NCI-H748 treated with DMSO at 0.1 percent for 48 hours (cell line): ENCODE measurements at places on chromosomes 1 and 21.

DNA sequence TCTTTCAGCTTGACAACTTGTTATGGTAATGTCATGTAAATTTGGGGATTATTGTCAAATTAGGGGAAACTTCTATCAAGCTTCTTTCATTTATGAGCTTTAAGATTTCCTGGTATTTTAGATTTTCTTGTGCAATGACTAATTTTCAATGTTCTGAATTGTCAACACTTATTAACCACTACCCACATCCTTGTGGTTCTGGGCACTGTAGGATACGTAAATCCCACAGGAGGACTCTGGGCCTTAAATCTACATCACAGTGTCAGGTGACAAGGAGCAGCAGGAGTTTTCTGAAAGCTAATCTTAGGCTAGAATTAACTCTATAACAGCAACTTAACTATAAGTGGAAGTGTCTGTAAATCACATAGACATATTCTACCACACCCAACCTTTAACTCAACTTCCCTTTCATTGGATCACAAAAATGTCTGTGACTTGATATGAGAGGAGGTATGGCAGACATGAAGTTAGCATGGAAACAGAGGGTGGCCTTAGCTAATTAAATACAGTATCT is 397.7 kb downstream of the HLX start:
- DNase-seq = no peak

- peak; percentile 6 for DNase-seq
Measured at GRCh38 chr21:25733859-25734653, 648 bp downstream of the ATP5PF start.

- no peak for DNase-seq
Measured at GRCh38 chr1:160558660-160559380, 20.5 kb downstream of the CD84 start.

DNA sequence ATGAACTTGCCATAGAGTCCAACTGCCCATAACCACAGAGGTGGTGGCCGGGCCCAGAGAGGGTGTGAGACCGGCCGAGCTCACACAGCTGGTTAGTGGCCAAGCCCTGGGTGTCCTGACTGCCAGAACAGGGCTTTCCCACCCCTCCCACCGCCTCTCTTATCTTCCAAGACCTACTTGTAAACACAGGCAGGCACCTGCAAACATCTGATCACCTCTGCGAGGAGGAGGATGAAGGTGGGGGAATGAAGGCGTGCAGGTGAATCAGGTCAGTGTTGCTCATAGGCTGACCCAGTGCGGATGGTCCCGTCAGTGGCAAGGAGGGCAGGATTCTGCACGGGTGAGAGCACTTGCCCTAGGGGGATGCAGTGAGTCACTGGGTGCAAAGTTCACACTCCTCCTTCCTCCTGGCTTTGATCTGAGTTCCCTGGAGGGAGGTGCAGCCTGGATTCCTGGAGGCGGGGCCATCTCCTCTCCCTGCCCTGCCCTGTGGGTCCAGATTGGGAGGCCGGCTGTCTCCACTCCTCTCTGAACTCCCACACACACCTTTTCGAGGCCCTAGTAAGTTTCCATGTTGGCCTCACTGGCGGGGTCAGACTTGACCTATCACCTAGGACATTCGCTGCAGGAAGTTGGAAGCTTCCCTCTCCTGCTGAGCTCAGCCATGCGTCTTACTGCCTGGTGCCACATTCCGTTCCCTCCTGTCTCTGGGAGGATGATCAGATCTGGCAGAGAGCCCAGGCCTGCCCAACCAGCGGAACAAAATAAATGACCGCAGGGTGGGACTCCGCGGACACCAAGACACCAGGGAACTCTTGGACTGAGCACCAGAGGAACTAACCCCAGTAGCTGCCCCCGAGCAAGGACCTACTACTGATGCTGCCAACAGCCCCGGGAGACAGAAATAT is 7.3 kb downstream of the UQCRHL start:
- peak; percentile 30 for DNase-seq

- no peak for DNase-seq
Measured at GRCh38 chr21:15437883-15438282, 291.9 kb upstream of the USP25 start.

- DNase-seq = no peak
Measured at GRCh38 chr1:186905561-186905960, 76.8 kb downstream of the PLA2G4A start.

GRCh38 chr1:23745515-23745914 is 2.2 kb downstream of the ELOA start:
- no peak for DNase-seq

- no peak for DNase-seq
Measured at GRCh38 chr21:44347911-44348451, 5.4 kb upstream of the TRPM2 start.

- no peak for DNase-seq
Measured at GRCh38 chr1:153228491-153228890, 11.1 kb downstream of the PRR9 start.

DNA sequence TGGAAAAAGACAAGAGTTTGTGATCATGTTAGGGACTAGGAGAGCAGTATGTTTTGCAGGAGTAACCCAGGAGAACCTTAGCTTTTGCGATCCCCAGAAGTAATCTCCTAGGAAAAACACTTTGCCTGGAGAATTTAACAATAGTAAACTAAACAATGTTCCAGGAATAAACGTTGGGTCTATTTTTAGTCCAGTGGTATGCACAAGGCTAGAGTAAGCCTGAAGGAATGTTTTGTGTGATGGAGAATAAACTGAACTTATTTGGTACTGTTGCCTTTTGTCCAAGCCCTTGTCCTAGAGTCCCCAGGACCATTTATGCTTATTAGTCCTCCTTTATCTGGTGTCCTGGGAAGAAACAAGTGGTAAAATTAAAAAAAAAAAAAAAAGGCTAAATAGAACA is 28.7 kb upstream of the RGS5 start:
- DNase-seq = no peak

GRCh38 chr1:247924868-247925267 is at the start of gene OR2AJ1:
Gene OR2AJ1 (plus strand): TSS chr1:247924889. CDS start chr1:247933769, 8,880 bp downstream.
- DNase-seq = no peak

GRCh38 chr1:10665226-10665625 is 131.2 kb downstream of the CASZ1 start:
- no peak for DNase-seq

- DNase-seq = no peak
Measured at GRCh38 chr1:32771561-32772280, 45.4 kb downstream of the YARS1 start.

DNA sequence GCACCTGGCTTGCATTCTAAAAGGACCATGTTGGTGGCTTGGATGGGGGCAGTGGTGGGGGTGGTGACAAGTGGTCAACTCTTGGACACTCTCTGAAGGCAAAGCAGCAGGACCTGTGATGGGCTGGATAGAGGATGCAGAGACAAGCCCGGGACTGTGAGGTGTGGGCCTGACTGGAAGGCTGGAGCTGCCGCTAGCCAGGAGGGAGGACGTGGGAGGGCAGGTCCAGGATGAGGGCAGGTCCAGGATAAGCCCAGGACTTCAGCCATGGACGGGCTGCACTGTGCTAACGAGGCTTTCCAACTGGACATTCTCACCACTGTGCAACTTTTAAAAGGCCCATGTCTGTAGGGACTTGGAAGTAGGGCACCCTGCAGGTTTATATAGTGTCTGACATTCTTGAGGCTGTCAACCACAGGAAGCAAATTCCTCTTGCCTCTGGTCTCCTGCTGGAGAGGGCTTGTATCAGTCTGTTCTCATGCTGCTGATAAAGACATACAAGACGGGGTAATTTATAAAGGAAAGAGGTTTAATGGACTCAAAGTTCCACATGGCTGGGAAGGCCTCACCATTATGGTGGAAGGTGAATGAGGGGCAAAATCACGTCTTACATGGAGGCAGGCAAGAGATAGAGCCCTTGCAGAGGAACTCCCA is 8.3 kb upstream of the C1orf167 start:
- no peak for DNase-seq

GRCh38 chr1:28078680-28079626 is 9.5 kb downstream of the EYA3 start:
- DNase-seq = no peak

GRCh38 chr1:221783936-221784335 is 42.0 kb upstream of the DUSP10 start:
- no peak for DNase-seq

GRCh38 chr1:18183533-18183932 is 75.9 kb downstream of the IGSF21 start:
- DNase-seq = no peak

DNA sequence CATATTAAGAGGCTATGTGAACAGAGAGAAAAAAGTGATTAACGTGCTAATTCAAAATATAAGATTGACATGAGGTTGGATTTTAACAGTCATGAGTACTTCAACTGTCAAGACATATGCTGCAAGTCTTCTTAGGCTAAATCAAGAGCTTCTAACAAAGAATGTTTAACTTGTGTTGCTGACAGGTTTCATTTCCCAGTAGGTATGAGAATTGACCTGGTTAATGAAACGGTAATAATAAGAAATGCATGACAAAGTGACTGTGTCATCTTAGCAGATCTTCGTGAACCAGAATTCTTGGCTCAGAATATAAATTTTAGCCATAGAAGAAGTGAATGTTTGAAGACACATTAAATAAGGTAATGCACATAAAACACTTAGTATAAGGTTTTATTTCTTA is 132.6 kb upstream of the PTGFR start:
- no peak for DNase-seq

DNA sequence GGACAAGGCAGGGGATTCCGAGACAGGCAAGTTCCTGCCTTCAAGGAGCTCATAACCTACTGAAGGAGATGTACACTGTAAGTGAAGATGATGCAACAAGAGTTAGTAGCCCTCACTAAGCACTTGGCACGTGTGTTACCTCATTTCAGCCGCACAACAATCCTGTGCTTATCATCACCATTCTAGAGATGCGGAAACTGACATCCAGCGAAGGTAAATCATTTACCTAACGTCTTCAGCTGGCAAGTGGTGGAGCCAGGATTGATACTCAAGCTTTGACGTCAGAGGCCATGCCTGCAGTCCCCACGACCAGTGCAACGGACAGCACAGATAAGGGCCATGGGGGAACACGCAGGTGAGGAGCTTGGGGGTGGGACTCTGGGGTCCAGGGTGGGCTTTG is 2.9 kb upstream of the UBXN10 start:
- no peak for DNase-seq

DNA sequence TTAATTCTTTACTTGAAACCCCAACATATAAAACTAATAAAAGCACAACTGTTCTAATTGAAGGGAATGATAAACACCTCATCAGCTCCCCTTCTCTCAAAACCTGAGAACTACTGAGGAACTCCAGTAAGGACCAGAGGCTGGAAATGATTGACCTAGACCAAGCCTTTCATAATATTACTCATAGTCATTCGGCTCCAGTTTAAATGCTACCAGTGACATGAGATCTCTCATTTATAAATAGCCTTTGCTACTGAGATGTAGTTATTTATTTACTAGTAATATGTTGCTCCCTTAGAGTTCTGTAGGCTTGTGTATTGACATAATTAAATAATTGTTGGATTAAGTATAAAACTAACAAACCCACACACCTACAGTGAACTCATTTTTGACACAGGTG is 209.8 kb upstream of the PRMT6 start:
- no peak for DNase-seq

GRCh38 chr1:176602388-176603004 is 139.5 kb downstream of the PAPPA2 start:
- no peak for DNase-seq

- DNase-seq = no peak
Measured at GRCh38 chr1:53631622-53632310, 107.2 kb downstream of the GLIS1 start.

- no peak for DNase-seq
Measured at GRCh38 chr1:31595836-31596736, 19.8 kb downstream of the TINAGL1 start.

GRCh38 chr1:11733306-11733705 is 2.6 kb upstream of the AGTRAP start:
- DNase-seq = no peak

- no peak for DNase-seq
Measured at GRCh38 chr1:10057343-10057742, 24.6 kb downstream of the UBE4B start.

DNA sequence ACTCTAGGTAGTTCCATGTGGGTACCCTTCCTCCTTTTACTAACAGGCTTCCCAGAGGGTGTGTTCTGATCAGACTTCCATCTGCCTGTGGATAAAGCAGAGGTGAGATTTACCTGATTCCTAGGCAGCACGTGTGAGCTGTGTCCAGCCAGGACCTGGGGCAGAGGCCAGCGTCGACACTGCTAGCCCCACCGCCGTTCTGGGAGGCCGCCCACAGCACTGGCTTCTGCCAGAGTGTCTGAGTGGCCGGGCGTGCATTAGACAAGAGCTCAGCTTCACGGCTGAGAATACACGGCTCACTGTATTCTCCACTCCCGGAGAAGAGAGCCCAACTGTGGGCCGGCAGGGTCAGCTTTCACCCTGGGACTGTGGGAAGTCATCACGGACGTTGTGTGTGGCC is 82.5 kb downstream of the PRDM16 start:
- no peak for DNase-seq

- no peak for DNase-seq
Measured at GRCh38 chr1:32971576-32971975, 7.0 kb upstream of the RNF19B start.

DNA sequence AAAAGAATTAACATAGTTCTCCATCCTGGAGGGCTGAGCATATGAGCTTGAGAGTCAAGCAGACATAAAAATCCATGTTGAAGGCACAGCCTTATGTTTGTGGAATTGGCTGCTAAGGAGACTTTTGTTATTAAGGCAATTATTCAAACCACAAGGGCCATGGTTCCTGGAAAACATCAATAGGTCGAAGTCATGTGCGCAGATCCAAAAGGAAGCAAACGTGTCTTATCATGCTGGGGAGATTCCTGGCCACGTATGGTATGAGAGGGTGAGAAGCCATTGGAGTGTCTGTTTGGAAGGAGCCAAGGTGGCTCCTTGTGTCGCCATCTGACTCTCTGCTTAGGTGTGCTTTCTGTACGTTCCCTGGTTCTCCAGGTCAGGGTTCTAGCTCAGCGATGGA is 61.8 kb upstream of the COA6 start:
- DNase-seq = no peak

DNA sequence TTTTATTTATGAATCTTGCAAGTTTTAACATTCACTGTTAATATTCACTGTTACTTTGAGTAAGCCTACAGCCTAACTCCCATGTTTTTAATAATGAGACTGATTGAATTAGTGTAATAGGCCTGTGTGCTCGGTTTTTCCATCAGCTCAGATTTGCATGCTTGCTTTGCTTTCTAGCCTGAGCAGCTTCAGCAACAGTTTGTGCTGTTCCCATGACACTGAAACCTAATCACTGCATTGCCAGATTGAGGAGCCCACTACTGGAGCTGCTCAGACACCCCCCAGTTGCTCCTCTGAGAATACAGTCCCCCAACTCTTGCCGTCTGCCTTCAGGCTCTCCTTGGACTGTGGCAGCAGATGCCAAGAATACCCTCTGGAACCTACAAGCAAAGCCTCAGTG is 695.4 kb downstream of the BRINP3 start:
- no peak for DNase-seq

DNA sequence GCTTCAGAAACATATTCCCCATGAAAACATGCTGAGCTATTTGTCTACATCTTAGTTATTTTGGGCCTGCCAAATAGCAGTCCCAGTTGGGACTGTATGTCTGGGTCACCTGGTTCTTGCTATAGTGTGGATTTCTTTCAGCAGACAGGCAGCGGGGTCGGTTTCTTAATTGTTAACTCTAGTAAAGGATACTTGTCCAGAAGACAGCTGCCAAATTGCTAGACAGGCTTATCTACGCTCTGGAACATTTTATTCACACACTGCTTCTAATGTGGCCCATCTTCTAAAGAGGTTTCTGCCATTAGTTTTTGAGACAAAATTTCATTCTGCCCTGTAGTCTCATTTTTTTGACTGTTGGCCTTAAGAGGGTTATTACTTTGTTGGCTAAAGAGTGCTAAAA is 217.9 kb downstream of the RWDD3 start:
- DNase-seq = no peak
